ENCODE measurements at places on chromosomes 6 and 20.

DNA sequence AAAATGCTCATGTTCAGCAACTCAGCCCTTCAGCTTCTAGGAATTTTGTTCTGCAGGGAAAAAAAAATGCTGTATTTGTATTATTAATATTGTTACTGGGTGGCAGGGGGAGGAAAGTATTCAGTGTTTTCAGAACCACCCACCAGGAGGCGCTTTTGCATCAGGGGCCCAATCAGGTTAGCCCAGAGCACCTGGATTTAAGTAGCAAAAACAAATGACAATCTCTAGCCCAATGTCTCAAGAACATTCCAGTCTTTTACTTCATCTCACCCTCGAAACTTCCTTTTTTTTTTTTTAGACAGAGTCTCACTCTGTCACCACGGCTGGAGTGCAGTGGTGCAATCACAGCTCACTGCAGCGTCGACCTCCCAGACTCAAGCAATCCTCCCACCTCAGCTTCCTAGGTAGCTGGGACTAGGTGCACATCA, 635 bp upstream of the C20orf203 start:
- DNase-seq = peak; percentile 37

DNA sequence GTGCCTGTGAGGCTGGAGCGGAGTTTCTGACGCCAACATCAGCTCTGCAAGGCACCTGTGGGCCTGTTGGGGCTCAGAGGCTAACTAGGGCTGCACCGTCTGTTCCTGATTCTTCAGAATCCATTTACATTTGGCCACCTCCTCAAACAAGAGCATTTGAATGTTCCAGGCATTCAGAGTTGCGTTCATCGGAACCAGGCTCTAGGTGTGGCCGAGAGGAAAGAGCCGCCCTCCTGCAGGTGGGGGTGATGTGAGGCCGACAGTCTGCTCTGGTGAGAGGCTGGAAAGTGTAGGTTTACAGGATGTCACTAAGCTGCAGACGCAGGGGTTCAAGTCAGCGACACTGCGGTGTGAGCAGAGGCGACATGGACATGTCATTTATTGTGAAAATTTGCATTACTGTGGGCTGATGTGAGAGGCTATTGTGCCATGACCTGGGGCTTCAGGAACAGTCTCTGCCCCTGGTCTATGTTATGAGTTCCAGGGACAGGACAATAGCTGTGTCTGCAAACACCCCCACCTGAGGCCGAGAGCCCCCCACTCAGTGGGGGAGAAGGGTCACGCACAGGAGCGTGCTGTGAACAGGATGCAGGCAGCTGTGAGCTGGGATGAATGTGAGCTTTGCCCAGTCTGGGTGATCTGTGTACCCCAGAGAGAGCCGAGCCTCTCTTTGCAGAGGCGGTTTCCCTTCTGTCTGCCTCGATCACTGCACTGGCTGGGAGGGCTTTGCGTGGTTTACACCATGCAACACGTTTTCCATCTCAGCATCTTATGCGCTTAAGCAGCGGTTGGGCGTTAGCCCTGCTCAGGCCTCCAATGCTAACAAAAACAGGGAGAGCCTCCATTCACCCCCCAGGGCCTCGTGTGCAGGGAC, 21.1 kb downstream of the SLCO4A1 start:
- no peak for DNase-seq

DNA sequence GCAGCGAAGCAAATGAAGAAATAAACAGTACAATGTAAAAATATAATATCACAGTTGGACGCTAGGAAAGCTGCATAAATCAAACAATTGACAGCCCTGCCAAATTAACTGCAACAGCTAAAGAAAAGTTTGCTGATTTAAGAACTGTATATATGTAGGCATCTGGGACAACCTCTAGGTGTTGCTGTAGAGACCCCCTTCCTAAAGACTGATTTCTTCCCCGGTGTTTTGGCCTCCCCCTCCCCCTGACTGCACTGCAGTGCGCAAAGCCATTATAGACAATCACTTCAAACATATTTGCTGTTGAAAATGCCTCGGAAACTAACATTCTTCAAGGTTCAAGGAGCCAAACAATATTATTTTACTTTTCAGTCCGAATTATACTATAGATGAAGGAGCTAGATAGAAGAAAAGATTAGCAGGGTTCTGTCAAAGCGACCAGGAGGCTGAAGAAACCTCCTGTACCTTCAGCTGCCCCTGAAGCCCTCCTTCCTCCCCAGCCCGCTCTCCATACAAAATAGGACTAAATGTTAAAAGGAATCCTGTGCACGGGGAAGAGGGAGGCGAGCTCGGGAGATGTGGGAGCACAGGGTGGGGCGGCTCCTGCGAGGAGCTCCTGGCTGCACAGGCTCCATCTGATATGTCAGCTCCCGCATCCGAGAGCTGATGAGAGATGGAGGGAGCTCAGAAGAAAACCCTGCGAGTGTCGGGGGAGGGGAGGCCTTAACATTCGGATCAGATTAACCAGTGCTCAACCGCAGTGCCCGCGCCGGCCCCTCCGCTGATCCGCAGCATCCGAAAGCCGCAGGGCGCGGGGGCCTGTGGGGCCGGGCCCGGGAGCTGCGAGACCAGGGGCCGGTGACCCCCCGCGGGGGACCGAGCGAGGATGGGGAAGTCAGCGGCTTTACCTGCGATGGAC, 822 bp downstream of the ELOVL4 start:
- DNase-seq = peak; percentile 11

DNA sequence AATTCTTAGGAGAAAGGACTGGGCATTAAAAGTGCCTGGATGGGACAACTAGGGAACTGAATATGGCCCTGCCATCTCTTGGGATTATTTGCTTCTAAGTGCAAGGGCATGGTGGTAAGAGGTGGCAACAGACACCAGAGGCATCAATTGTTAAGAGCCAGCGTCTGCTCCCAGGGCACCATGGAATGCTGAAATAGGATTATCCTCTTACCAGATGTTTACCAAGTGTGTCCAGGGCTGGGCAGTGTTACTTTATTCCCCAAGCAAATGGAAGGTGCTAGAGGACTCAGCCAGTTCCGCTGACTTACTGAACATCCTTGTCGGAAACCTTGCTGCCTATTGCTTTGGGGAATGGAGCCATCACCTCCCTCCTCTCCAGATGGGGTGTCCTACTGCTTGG, 273.6 kb upstream of the SUPT3H start:
- DNase-seq = no peak

- peak; percentile 12 for DNase-seq
Observed at GRCh38 chr6:132973514-132973993, 159.2 kb downstream of the RPS12 start.

Data from NCI-H1092 (cell line).